Activated CD4-positive, CD25-positive, alpha-beta regulatory T cell treated with anti-CD3 and anti-CD28 coated beads, Interleukin-2, amount 50 U/mL, for 16 hours (primary cell): ENCODE measurements at places on chromosomes 16 and 17.

GRCh38 chr16:56980792-56981724 lies 8.3 kb upstream of the NLRC5 start:
- DNase-seq, result no peak

- no peak for DNase-seq
Measured at GRCh38 chr16:19269098-19269497, 16.4 kb upstream of the CLEC19A start.

DNA sequence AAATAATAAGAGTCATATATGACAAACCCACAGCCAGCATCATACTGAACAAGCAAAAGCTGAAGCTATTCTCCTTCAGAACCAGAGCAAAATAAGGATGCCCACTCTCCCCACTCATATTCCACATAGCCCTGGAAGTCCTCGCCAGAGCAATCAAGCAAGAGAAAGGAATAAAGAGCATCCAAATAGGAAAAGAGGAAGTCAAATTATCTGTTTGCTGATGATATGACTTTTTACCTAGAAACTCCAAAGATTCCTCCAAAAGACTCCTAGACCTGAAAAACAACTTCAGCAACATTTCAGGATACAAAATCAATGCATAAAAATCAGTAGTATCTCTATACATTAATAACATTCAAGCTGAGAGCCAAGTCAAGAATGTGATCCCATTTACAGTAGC lies 217.5 kb downstream of the ABCC12 start:
- DNase-seq, result no peak

DNA sequence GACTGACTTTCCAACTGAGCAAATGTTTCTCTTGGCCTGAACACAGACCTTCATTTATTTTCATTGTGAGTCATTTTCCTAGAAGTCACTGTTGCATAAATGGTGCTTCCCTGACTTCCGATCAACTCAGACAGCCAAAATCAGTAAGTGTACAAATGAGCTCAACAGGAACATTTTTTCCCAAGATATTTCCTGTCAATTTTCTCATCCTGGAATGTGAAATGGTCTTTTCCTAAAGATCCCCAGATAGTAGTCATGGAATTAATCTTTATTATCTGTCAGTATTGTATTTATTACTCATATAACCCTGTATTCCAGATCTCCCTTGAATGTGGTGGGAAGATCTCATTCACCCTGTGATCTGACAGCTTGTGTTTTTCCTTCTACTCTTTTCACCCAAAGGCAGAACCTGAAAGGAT lies 360.3 kb upstream of the KIF2B start:
- DNase-seq, result no peak

DNA sequence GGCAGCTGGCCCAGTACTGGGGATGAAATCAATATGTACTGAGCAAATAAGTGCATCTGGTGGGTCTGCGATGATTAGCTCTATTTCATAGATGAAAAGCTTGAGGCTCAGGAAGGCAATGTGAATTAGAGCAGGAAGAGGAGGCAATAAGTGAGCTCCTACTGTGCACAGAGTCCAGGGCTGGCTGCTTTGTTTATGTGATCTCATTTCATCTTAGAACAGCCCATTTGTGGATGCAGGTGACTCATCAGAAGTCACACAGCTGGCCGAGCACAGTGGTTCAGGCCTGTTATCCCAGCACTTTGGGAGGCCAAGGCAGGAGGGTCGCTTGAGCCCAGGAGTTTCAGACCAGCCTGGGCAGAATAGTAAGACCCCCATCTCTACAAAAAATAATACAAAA lies 7.1 kb downstream of the TMEM114 start:
- no peak for DNase-seq
